ENCODE measurements at places on chromosomes 4 and X. TPM values are rescaled to one million over a fixed set of nuclear protein-coding genes. Genes with fewer than 3 reads are reported as not detected.

GRCh38 chr4:111454961-111455360 is 690.3 kb upstream of the FAM241A start:
- DNase-seq, result no peak

DNA sequence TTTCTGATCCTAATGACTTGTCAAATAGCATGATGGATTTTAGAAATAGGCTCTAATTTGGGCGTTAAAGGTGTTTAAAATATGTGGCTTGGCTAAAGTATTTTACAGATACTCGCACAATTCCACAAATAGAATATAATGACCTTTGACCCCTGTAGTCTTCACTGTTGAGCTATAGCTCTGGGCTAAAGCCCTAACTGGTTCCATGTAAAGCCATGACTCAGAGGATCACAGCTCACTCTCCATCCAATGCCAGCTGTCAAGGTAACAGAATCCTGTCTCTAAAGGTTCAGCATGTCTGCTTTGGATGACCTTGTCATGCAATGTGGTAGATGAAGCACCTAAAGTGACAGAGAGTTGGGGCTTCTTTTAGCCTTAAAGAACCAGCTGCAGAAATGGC is 42.5 kb downstream of the TLR10 start:
- no peak for DNase-seq

GRCh38 chr4:29081234-29081955 is 1638.8 kb upstream of the PCDH7 start:
- DNase-seq, result no peak

The ZNF711 gene
- 3.7 TPM for total RNA-seq

The MTMR8 gene
- total RNA-seq, result 2.3 TPM

All from mammary epithelial cell (primary cell).